ENCODE measurements at places on chromosomes 5 and 9. TPM values are rescaled to one million over a fixed set of nuclear protein-coding genes. Genes with fewer than 3 reads are reported as not detected.

LRRC26 gene
- total RNA-seq = 5.4 TPM

ASS1 gene
- total RNA-seq = 173 TPM

C9orf153 gene
- not detected for total RNA-seq

SLC45A2 gene
- 7.6 TPM for total RNA-seq

ACTL7B gene
- total RNA-seq = 0.26 TPM

- no peak for DNase-seq
These were observed 148.4 kb downstream of the MAN2A1 start for GRCh38 chr5:109838157-109838556.

- no peak for DNase-seq
These were observed 94.6 kb upstream of the DNAH5 start for GRCh38 chr5:14039063-14039462.

- DNase-seq = no peak
These were observed 124.3 kb upstream of the ICE1 start for GRCh38 chr5:5298068-5298633.

DNA sequence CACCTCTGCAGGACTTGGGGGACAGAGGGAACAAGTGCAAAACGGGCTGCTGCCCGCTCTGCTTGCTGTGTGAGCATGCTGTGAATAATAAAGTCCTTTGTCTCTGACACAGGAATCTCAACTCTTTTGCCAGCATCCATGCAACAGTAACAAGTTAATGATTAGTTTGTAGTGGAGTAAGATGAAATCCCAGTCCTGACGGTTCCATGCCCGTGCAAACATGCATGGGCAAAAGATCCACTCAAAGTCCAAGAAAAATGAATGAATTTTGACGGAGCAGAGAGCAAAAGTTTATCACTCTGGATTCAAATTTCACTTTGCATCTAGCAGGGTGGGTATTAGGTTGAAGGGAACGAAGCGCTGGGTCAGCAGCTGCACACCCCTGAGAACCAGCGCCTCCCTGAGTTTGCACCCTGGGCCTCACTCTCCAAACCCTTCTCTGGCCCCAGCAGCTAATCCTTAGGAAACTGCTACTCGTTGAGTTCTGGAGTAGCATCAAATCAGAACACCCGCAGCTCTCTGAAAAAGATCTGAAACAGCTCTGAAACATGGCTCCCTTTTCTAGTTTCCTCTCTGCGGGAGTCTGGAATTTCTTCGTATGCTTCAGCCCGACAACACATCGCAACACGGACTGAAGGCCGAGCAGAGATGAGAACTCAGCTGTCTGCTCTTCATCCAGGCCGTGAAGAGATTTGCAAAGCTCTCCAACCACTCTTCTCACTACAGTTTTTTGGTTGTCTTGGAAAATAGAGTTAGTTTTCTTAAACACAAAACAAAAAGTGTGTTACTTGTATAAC is 45.6 kb upstream of the RUFY1 start:
- no peak for DNase-seq

DNA sequence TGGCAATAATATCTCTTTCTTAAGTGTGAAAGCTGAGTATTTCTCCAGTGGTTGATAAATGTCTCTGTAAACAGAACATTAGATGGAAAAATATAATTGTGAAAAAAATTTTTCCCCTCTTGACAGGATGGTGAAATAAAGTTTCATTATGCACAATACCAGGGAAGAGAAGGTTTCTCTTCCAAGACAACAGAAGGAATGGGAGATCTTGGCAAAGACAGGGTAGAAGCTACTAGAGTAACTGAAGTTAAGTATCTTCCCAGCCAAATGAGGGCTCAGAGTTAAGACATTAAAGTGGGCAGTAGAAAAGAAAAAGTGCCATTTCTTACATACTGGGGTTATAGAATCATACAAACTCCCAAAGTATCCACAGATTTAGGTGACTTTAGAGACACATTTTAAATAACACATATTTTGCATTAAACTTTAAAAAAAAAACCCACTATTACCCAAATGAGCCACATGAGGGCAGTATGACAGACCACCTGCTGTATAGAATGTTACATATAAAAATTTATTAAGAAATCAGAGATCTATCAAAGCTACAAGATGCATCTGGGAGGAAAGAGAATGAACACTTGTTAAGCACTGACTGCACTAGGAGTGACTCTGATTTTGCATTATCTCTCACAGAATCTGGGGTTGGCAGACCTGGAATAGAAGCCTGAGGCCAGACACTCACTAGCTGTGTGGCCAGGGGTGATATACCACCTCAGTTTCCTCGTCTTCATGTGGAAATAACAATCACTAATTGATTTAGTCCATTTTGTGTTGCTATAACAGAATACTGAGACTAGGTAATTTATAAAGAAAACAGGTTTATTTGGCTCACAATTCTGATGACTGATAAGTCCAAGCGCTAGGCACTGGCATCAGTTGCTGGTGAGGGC is 98.5 kb downstream of the ARSB start:
- no peak for DNase-seq

- DNase-seq = no peak
These were observed 126.4 kb upstream of the PRLR start for GRCh38 chr5:35356725-35357124.

GRCh38 chr5:138770977-138771376 is 17.8 kb downstream of the CTNNA1 start:
- DNase-seq = no peak

GRCh38 chr5:33883482-33883881 is 8.3 kb downstream of the ADAMTS12 start:
- DNase-seq = no peak

GRCh38 chr5:72273547-72273946 is 46.5 kb downstream of the MRPS27 start:
- DNase-seq = no peak

DNA sequence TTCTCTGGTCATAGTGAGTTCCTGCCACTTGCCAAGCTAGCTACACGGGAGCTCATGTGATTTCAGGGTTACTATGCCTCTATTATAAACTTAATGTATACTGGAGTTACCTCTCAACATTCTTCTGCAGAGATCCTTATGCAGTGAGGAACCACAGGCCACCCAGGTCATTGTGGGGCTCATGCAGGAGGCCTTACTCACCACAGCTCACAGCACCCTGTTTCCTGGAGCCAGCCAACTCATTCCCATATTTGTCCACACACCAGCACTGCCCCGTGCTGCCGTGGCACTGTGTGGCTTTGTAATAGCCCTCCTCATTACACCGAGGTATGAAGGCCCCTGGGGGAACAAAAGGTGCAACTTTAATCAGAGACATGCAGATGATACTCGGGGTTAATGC is 520.0 kb downstream of the SPOCK1 start:
- no peak for DNase-seq

DNA sequence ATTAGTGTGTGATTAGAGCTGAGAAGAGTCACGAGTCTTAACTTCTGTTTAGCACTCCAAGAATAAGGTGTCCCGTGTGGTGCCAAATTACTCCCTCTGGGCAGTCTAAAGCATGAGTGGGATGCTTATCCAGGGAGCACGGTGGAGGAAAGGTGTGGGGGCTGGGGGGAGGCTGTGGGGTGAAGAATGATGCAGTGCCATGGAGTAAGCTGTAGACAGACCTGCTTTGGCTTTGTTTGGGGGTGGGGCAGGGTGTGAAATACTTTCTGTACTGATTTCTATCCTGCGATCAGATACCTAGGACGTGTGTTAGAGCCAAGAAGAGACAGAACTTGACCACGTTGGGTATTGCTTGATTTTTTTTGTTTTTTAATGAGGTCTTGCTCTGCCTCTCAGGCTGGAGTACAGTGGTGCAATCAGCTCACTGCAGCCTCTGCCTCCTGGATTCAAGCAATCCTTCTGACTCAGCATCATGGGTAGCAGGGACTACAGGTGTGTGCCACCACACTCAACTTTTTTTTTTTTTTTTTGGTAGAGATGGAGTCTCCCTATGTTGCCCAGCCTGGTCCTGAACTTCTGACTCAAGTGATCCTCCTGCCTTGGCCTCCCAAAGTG is 232.8 kb downstream of the MAN2A1 start:
- no peak for DNase-seq

DNA sequence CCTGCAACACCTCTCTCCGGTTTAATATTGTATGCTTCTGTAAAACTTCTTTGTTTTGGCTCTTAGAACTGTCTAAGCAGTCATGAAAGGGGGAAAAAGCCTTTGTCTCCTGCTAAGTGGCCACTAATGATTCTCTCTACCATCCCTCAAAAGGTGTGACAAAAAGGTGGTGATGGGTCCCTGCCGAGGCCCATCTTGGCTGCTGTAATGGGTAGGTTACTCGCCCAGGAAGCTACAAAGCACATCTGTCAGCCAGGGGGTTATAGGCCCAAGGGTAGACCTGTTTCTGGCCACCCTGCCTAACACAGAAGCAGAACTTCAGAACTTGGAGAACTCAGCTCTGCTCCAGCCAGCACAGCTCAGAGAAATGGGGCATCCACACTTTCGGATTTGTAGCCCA is 1.6 kb downstream of the FAM219A start:
- DNase-seq = no peak

GRCh38 chr5:39381376-39381775 is 17.1 kb upstream of the C9 start:
- no peak for DNase-seq

- DNase-seq = peak; percentile 76
These were observed 1.5 kb downstream of the COL27A1 start for GRCh38 chr9:114156657-114157421.

DNA sequence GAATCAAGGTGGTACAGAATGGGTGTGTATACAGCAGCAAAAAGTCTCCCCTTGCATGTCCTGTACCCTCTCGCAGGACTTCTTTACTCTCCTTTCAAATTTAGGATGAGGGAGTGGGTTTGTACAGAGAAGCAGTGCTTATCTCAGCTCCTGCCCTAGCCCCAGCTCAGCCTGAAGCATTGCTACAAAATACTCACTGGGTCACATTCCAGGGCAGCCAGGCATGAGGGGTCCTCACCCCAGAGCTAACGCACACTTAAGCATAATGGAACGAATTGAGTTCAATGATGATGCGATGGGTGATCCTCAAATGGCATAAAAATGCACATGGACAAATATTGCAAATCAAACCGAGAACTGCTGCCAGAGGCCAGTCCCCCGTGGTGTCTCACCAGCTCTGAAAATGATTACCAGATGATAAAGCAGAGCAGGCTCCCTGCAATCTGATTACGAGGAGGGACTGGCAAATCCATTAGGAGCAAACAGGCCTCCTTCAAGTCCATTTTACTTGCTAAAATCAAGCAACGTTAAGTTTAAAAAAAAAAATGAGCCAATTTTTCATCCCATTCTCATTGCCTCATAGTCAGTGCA is 231.6 kb upstream of the TAS2R1 start:
- DNase-seq = no peak

GRCh38 chr5:132067451-132067850 is 6.1 kb upstream of the CSF2 start:
- no peak for DNase-seq

- no peak for DNase-seq
These were observed 47.4 kb downstream of the SLC28A3 start for GRCh38 chr9:84293001-84293798.

All from suprapubic skin (tissue), 4 donors.